Muscle of leg (tissue), 16 donors: ENCODE measurements at places on chromosomes 4 and X. TPM values are rescaled to one million over a fixed set of nuclear protein-coding genes. Genes with fewer than 3 reads are reported as not detected.

DNA sequence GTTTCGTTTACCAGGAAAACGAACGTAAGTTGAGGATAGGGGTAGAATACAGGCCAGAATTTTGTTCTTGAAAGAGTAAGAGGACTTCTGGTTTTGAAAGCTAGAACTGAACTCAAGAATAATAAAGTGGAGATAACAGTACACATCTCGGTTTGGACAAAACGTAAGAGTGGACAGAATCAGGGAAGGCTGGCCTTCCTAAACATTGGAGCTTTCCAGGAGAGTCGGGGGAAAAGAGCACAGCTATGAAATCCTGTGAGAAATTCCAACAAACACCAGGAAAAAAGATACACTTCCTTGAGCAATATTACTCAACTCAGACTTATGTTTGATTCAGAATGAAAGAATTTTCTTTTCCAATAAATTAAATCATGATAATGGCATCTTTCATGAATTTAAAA is 1.2 kb downstream of the CTSO start:
- peak overlapping the region; percentile 97 for H3K27ac ChIP-seq
- DNase-seq, result peak; percentile 54
- H3K27me3 ChIP-seq, result no peaks in the 10 kb centered on the region

The NHS gene
- 1.5 TPM for total RNA-seq

The MUC7 gene
- total RNA-seq, result not detected

- H3K27me3 ChIP-seq, result peaks cover 3% of the 10 kb centered on the region
- peak; percentile 56 for DNase-seq
- peak overlapping the region; percentile 15 for H3K27ac ChIP-seq
- peaks cover 2% of the 10 kb centered on the region for H3K4me1 ChIP-seq
- H3K4me3 ChIP-seq, result no peak overlapping the region
Measured at GRCh38 chrX:120459309-120459708, 9.8 kb downstream of the LAMP2 start.

The SLC16A2 gene
- total RNA-seq, result 18.9 TPM

The FGFBP1 gene
- not detected for total RNA-seq

- DNase-seq, result peak; percentile 32
- H3K27ac ChIP-seq, result no peak overlapping the region
- H3K36me3 ChIP-seq, result no peaks in the 10 kb centered on the region
- no peak overlapping the region for H3K4me3 ChIP-seq
Measured at GRCh38 chr4:155999725-156000124, 46.1 kb upstream of the CTSO start.

The RHOXF2B gene
- total RNA-seq, result not detected

- H3K36me3 ChIP-seq, result no peaks in the 10 kb centered on the region
- no peak overlapping the region for H3K27ac ChIP-seq
- DNase-seq, result no peak
- H3K4me3 ChIP-seq, result no peak overlapping the region
- no peaks in the 10 kb centered on the region for H3K4me1 ChIP-seq
- H3K27me3 ChIP-seq, result peaks cover 2% of the 10 kb centered on the region
Measured at GRCh38 chr4:108130955-108131354, 37.8 kb downstream of the LEF1 start.

GRCh38 chrX:3728454-3728853 is 15.0 kb upstream of the PRKX start:
- peaks cover 13% of the 10 kb centered on the region for H3K27me3 ChIP-seq
- DNase-seq, result no peak
- H3K4me1 ChIP-seq, result no peaks in the 10 kb centered on the region
- no peak overlapping the region for H3K27ac ChIP-seq

- no peak overlapping the region for H3K27ac ChIP-seq
- peak; percentile 11 for DNase-seq
- H3K27me3 ChIP-seq, result peaks cover 6% of the 10 kb centered on the region
- no peaks in the 10 kb centered on the region for H3K36me3 ChIP-seq
- H3K4me1 ChIP-seq, result no peaks in the 10 kb centered on the region
- no peak overlapping the region for H3K4me3 ChIP-seq
Measured at GRCh38 chrX:43589735-43590134, 66.4 kb upstream of the MAOA start.

The UGT2B17 gene
- total RNA-seq, result not detected

DNA sequence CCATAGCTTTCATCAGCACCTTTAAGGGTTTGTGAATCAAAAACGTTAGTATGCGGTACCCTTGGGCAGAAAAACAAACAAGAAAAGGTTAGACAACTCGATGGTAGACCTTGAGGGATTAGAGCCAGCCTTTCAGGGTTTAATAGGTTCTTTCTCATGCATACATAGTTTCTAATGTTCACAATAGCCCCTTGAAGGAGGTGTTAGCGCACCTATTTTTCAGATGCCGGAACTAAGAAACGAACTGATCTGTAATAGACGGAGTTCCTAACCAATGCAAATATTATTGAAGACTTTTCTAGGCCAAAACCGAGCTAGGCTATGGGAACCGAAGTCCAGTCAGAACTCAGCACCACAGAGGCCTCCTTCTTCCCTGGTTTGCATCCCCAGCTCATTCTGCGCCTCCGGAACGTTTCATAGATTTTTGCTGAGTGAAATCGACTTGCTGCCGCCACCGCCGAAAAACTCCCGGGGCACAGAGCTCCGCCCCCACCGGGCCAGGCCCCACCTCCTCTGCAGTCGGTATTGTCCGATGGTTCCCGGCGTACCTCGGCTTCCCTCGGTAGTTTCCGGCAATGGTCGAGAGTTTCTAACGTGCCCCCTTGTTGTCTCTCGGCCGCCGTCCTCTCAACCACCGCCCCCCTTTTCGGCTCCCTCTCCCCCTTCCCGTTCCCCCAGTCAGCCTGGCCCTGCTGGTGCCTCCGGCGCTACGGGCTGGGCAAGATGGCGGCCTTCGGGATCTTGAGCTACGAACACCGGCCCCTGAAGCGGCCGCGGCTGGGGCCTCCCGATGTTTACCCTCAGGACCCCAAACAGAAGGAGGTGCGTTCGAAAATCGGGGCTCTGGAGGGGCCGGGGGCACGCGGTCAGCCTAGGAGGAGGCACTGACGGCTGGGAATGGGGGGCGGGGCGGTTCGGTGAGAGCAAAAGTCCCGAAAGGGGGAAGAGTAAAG is at the start of gene MED12:
MED12 (plus strand) TSS at position 565 of the 953 bp plus-strand sequence; CDS start at position 724, 159 bp downstream.
- DNase-seq, result peak; percentile 95
- H3K36me3 ChIP-seq, result peaks cover 31% of the 10 kb centered on the region
- peak within 1 kb of the TSS; percentile 73 for H3K4me3 ChIP-seq
- H3K27ac ChIP-seq, result peak within 1 kb of the TSS; percentile 86
- H3K4me1 ChIP-seq, result peaks cover 5% of the 10 kb centered on the region
- peaks cover 2% of the 10 kb centered on the region for H3K27me3 ChIP-seq

The MAPK10 gene
- total RNA-seq, result 1.9 TPM

The ERCC6L gene
- total RNA-seq, result 1.5 TPM

- no peak overlapping the region for H3K4me3 ChIP-seq
- DNase-seq, result peak; percentile 31
- no peaks in the 10 kb centered on the region for H3K27me3 ChIP-seq
- H3K36me3 ChIP-seq, result no peaks in the 10 kb centered on the region
- H3K27ac ChIP-seq, result no peak overlapping the region
Measured at GRCh38 chr4:25881193-25881592, 18.4 kb upstream of the SEL1L3 start.

The RTL5 gene
- total RNA-seq, result 3.6 TPM

GRCh38 chrX:129606918-129607317 is 47.8 kb downstream of the APLN start:
- DNase-seq, result peak; percentile 84
- H3K27me3 ChIP-seq, result peaks cover 24% of the 10 kb centered on the region
- no peaks in the 10 kb centered on the region for H3K36me3 ChIP-seq
- peaks cover 10% of the 10 kb centered on the region for H3K4me1 ChIP-seq

GRCh38 chr4:108157655-108158054 is 11.1 kb downstream of the LEF1 start:
- H3K4me1 ChIP-seq, result no peaks in the 10 kb centered on the region
- H3K27ac ChIP-seq, result no peak overlapping the region
- peaks cover 12% of the 10 kb centered on the region for H3K27me3 ChIP-seq
- H3K36me3 ChIP-seq, result no peaks in the 10 kb centered on the region
- DNase-seq, result no peak
- no peak overlapping the region for H3K4me3 ChIP-seq

The POU4F2 gene
- total RNA-seq, result not detected

DNA sequence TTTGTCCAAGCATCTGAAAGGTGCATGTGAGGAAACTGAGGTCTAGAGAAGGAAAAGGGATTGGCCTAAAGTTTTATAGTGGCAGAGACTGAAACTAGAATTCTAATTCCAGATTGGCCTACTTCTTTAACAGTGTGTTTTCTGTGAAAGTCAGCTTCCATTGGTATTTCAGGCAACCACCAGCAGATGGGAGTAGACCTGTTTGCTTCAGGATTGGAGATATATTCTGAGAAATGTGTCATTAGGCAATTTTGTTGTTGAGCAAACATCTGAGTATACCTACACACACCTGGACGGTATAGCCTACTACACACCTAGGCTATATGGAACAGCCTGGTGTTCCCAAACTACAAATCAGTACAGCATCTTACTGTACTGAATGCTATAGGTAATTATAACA is 207.3 kb upstream of the RADX start:
- H3K27ac ChIP-seq, result no peak overlapping the region
- H3K4me1 ChIP-seq, result no peaks in the 10 kb centered on the region
- no peaks in the 10 kb centered on the region for H3K36me3 ChIP-seq
- H3K4me3 ChIP-seq, result no peak overlapping the region
- DNase-seq, result no peak

The XKRX gene
- 0.04 TPM for total RNA-seq

The NR0B1 gene
- 0.27 TPM for total RNA-seq

The POLN gene
- total RNA-seq, result 3.4 TPM

DNA sequence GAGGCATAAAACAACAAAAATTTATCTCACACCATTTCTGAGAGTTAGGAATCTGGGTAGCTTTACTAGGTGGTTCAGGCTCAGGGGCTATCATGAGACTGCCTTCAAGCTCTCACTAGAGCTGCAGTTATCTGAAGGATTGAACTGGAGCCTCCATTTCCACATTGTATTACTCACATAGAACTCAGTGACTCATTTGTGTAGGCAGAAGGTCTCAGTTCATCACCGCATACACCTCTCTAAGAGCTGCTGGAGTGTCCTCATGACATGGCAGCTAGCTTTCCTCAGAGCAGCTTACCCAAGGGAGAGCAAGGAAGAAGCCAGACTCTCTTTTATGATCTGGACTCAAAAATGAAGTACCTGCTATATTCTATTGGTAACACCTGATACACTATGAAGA is 389.2 kb downstream of the IQCM start:
- H3K36me3 ChIP-seq, result no peaks in the 10 kb centered on the region
- H3K27ac ChIP-seq, result no peak overlapping the region
- no peak overlapping the region for H3K4me3 ChIP-seq
- H3K27me3 ChIP-seq, result no peaks in the 10 kb centered on the region
